ENCODE measurements at places on chromosomes 6 and 20.

GRCh38 chr6:32109114-32109764 is at the start of gene TNXB:
TSS of gene TNXB (minus strand) at chr6:32109338. CDS start at chr6:32098198, 11,140 bp downstream.
- peak; percentile 53 for DNase-seq

DNA sequence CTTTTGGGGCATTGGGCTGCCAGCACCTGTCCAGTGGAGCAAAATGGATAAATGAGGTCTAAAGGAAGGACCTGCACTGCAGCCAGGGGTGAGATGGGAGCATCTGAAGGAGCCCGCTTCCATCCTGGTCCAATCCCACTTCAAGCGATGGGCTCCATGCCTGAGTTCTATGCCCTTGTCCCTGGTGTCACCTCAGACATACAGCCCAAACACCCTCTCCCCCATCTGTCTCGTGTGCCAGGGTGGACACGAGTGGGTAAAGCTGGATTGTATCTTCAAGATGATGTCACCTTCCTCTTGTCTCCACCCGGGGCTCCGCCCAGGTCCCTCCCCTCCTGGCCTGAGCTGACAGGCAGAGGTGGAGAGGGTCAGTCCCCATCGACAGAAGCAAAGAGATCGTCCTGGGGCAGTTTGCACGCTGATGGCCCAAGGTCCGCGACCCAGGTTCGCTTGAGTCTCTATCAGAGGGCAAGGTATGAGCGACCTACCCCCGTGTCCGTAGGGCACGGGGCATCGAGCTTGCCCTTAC is 544 bp downstream of the SMIM29 start:
- DNase-seq, result peak; percentile 84

DNA sequence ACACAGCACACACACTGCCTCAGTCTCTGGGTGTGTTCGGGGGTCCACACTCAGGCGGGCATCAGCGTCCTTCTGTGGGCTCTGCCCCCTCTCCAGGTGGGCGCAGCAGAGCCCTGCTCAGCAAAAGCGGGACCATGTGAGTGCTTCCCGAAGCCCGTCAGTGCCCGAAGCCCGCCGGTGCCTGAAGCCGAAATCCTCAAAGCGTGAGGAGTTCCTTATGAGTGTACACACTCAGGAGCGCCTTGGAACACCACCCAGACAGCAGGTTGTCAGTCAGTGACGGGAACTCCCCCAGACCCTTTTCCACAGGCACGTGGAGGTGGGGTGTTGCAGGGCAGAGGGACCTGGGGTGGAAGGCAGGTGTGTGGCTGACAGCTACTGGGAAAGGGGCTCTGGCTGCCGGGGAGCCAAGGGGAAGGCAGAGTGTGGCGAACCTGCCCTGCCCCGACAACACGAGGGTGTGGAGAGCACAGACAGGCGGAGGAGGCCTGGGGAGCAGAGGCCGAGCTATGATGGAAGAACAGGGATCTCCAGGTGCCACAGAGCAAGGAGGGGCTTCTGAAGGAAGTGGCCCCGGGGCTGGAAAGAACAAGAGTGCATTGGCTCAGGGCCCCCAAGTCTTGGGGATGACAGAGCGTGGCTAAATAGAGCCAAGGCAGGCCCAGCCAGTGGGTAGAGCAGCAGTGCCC is 87.7 kb downstream of the RAMACL start:
- DNase-seq, result no peak

GRCh38 chr6:135994857-135995544 is 143.5 kb downstream of the PDE7B start:
- DNase-seq, result no peak

- no peak for DNase-seq
These were observed 24.8 kb downstream of the SAMHD1 start for GRCh38 chr20:36926653-36927200.

DNA sequence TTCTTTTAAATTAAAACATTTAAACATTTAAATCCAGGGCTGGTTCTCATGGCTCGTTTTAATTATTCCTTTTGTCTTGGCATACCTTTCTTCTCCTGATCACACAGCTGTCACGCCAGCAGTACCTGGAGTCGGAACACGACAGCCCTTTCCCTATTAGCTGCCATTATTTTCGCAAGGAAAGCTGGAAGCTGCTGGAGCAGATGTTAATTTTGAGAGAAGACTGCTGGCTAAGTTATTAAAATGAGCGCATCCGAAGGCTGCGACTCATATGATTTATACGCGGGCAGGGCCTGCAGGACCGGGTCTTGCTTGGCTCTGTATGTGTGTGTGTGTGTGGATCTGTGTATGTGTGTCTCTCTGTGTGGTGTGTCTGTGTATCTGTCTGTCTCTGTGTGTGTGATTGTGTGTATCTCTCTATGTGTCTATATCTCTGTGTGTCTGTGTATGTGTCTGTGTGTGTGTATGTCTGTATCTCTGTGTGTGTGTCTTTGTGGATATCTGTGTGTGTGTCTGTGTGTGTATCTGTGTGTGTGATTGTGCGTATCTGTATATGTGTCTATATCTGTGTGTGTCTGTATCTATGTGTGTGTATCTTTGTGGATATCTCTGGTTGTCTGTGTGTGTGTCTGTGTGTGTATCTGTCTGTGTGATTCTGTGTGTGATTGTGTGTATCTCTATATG is 191.5 kb downstream of the CDH4 start:
- DNase-seq, result no peak

- no peak for DNase-seq
These were observed 2.6 kb upstream of the SIRPB1 start for GRCh38 chr20:1622450-1622849.

DNA sequence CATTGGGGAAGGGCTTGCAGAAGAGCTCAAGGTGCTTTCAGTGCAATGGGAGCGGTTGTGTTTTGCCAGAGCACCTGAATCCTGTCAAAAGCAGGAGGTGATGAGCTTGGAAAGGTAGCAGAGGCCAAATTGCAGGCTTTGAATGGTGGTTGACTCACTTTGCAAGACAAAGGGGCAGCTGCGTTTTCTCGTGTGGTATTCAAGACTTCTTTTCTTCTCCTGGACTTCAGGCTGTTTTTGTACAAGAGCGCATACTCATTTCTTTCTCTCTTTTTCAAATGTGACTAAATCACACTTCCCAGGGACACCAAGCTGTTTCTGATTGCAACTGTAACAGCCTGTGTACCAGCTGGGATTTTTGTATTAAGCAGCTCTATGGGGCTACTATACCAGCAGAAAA is 32.3 kb downstream of the GHRH start:
- DNase-seq, result no peak

DNA sequence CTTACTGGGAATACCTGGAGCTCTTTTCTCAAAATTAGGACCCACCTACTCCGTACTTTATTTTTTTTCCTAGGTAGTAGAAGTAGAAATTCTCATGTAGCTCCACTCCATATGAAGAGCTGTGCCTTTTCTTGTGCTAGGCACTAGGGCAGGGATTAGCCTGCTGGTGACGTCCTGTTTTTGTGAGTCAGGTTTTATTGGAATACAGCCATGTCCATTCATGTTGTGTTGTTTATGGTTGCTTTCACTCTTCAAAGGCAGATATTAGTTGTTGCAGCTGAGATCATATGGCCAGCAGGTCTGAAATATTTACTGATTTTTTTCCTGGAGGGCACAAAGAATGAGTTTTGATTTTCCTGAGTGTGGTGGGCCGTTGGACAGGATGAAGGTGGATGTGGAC is 20.5 kb downstream of the XRN2 start:
- no peak for DNase-seq

DNA sequence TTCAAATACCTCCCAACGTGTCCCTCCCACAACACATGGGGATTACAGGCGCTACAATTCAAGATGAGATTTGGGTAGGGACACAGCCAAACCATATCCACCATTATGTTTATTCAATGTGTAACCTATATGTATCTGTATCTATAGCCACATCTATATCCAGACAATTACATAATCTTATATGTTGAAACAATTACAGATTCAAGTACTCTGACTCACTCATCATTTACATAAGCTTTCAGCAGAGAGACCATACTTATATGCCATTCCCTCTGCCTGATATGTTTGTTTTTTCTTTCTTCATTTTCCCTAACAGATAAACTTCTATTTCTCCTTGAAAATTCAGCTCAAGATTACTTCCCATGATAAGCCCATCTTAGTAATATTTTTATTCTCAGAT is 163.6 kb downstream of the LAMA2 start:
- no peak for DNase-seq

DNA sequence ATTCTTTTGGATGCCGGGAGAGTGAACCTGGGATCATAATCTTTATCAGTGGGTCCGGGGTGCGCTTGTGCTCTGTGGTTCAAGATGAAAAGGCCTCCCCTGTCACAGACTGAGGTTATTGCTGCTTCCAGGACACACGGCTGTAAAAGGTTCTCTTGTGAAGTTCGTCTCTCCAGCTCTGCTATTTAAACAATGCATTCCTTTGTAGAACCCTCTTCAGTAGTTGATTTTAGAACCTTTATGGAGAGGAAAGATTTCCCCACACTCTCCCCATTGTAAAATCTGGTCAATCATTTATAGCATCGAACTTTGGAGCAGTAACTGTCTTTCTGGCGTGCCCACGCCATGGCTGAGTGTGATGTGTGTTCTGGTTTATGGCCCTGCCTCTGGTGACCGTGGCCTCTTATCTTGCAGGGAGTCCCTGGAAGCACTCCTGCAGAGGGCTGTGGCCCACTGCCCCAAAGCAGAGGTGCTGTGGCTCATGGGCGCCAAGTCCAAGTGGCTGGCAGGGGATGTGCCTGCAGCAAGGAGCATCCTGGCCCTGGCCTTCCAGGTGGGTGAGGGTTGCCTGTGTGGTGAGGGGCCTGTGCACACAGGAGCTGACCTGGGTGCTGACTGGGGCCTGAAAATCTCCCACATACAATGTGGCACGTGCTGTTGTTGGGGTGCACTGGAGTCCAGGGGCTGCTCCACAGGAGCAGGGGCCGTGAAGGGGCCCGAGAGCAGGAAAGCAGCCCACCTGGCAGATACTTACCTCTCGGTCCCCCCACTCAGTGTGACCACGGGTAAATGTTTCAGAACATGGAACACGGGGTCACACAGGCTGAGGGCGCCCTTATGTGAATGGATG is 11.6 kb upstream of the C20orf204 start:
- peak; percentile 35 for DNase-seq

- DNase-seq, result no peak
These were observed 4.2 kb downstream of the GPR31 start for GRCh38 chr6:167153521-167153959.

DNA sequence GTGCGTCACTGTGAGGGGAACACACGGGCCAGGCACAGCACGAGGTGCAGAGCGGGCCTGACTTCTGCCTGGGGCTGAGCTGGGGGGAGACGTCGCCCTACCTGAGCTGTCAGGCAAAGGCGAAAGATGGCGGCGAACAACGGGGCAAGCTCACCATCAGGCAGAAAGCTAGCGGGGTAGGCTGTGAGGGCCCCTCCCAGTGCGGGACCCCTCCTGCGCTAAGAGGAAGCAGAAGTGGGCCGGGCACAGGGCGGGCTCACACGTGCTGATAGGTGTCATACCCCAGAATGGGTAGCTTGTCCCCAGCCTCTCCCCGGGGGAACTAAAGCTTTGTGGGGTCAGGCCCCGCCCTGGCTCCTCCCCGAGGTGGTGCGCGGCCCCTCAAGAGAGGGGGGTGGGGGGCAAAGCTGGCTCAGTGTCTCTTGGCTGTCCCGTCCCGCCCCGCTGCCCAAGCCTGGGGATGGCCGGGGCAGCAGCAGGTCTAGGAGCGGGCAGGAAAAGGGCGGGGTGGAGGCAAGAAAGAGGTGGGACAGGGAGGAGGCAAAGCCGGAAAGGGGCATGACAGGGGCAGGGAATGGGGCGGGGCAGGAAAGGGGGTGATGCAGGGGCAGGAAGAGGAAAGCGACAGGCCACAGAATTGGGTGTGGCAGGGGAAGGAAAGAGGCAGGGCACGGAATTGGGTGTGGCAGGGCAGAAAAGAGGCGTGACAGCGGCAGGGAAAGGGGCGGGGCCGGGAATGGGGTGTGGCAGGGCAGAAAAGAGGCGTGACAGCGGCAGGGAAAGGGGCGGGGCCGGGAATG is 14.7 kb downstream of the UCKL1 start:
- peak; percentile 82 for DNase-seq

- DNase-seq, result no peak
These were observed 20.3 kb upstream of the SYNDIG1 start for GRCh38 chr20:24449026-24449720.

DNA sequence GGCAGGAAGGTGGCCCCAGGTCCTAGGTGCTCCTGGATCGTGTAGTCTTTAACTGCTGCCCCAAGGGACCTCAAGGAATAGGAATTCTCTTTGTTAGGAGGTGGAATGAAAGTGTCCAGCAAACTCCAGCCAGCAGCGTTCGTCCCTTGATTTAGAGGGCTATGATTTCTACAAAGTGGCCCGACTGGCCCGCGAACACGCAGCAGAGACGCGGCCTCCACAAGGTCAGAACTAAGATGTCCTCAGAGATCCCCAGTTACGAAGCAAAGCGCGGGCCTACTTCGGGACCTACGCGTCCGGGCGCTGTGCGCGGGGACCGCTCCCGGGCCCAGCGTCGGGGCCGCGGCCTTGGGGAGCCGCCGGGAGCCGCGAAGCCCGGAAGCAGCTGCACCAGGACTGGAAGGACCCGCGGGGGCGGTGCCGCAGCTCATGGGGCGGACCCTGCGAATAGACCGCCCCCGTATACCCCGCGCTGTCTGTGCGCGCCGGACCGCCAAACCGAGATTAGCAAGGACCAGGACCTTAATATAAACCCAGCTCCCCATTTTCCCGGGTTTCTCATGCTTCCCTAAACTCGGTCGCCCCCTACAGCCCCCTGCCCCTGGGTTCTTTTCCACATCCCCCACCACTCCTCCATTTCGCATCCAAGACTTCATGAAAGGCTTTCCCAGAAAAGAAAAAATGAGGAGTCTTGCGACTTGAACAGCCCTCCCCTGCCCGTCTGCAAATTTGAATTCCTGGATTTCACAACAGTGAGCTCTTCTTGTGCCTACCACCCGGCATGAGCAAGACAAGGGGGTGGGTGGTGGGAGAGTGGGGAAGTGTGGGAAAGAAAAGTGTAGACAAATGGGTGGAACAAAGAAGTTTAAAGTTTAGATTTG is at the start of gene C6orf47:
TSS of gene C6orf47 (minus strand) at position 398 of the 881 bp plus-strand sequence. CDS start 831 bp downstream, outside the sequence.
- DNase-seq, result peak; percentile 95

DNA sequence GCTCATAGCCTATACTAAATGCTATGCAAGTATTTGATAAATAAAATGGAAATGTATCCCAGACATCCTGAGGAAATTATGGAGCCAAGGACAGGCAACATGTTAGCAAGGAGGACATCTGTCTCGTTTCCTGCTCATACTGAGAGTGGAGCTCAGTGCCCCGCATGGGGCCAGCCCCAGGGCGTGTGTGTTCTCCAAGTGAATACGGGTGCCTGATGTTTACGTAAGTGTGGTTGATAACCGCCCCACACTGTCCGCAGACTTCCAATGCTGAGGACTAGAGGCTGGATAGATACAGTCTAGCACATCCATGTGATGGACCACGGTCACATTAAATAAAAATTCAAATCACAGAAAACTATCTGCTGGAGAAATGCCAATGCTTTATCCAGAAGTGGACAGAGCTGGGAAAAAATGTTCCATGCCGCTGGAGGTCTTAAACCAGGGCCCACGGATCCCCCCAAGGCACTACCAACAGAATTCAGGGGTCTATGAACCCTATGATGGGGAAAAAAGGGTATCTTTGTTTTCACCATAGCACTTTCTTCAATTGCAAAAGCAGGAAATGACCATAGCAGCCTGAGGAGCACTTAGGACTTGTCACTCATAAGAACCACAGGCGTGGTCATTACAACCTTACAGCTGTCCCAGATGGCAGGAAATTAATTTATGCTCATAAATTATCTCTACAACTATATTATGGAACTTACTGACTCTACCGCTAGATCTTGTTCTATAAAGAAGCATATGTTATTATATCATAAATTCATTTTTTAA is 24.9 kb downstream of the TGM2 start:
- DNase-seq, result peak; percentile 33

All from aorta (tissue), 5 donors.